ENCODE measurements at places on chromosomes 6 and 20. TPM values are rescaled to one million over a fixed set of nuclear protein-coding genes. Genes with fewer than 3 reads are reported as not detected.

The LTB gene
- total RNA-seq: 395 TPM

The EYA2 gene
- total RNA-seq: not detected

The PACRG gene
- total RNA-seq: not detected

The FRK gene
- 0.05 TPM for total RNA-seq

The ABHD16B gene
- not detected for total RNA-seq

The HIVEP1 gene
- 29.4 TPM for total RNA-seq

- peaks cover 5% of the 10 kb centered on the region for H3K36me3 ChIP-seq
- H3K27ac ChIP-seq: no peak overlapping the region
- H3K4me1 ChIP-seq: peaks cover 16% of the 10 kb centered on the region
- H3K27me3 ChIP-seq: no peaks in the 10 kb centered on the region
- no peak overlapping the region for H3K4me3 ChIP-seq
Measured at GRCh38 chr6:31396422-31397152, 6.8 kb upstream of the MICA start.

DNA sequence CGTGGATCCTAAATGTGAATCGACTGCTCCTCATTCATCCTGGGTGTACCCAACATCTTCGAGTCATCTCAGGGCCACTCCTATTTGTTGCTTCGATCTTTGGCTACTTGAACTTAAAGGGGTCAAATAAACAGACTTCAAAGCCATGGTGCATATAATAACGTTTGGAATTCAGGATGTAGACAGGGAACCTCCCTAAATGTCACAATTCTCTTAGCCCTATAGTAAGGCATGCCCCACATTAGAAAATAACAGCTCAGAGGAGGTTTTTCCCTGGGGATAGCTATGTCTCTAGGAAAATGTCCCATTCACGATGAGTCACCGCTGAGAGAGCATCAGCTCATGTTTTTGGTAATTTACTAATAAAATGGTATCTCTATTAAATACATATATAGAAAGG, 54.8 kb upstream of the BMP6 start:
- no peaks in the 10 kb centered on the region for H3K4me1 ChIP-seq
- no peak overlapping the region for H3K4me3 ChIP-seq
- no peaks in the 10 kb centered on the region for H3K36me3 ChIP-seq
- H3K27me3 ChIP-seq: peaks cover 18% of the 10 kb centered on the region

Data from activated T-helper 17 cell treated with anti-CD3 and anti-CD28 coated beads, Interleukin-2, amount 50 U/mL, for 72 hours (primary cell).